Activated CD4-positive, alpha-beta T cell treated with anti-CD3 and anti-CD28 coated beads for 36 hours (primary cell): ENCODE measurements at places on chromosomes 11 and 22.
A peak's percentile ranks its signal among the peaks of the same experiment; 100 is the strongest.

DNA sequence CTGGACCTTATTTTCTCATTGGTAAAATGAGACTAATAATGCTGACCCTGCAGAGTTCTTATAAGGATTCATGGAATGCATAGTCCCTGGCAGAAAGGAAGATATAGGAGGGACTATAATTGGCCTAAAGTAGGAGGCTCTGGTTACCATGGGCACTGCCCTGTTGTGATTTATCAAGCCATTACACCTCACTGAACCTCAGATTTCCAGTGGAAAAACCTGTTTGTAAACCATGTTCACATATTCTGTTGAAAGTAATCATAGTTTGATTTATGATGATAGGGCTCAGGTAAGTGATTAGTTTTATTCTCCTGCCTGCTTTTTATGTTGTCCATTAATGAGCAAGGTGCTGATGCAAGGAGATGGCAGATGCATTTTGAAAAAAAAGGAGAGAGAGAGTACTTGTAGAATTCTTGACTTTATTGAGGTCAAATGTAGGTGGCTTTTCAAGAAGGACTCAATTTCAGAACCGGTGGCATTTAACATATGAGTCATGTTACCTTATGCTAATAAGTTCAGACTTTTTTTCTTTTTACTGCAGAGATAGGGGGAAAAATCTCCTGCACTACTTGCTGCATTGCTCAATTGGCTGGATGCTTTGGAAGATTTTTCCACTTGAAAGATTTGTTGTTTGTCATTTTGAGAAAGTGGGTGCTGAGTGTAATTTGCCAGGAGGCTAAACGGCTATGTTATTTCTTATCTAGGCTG is 14.6 kb downstream of the NF2 start:
- H3K4me3 ChIP-seq, result peak overlapping the region; percentile 15
- H3K27ac ChIP-seq, result peak overlapping the region; percentile 32
- peaks cover 42% of the 10 kb centered on the region for H3K4me1 ChIP-seq
- H3K36me3 ChIP-seq, result peaks cover 1% of the 10 kb centered on the region

- no peak overlapping the region for H3K4me3 ChIP-seq
- H3K36me3 ChIP-seq, result no peaks in the 10 kb centered on the region
- peaks cover 77% of the 10 kb centered on the region for H3K4me1 ChIP-seq
- DNase-seq, result no peak
- H3K27me3 ChIP-seq, result no peaks in the 10 kb centered on the region
These were observed 17.4 kb downstream of the BMAL1 start for GRCh38 chr11:13294771-13295579.

DNA sequence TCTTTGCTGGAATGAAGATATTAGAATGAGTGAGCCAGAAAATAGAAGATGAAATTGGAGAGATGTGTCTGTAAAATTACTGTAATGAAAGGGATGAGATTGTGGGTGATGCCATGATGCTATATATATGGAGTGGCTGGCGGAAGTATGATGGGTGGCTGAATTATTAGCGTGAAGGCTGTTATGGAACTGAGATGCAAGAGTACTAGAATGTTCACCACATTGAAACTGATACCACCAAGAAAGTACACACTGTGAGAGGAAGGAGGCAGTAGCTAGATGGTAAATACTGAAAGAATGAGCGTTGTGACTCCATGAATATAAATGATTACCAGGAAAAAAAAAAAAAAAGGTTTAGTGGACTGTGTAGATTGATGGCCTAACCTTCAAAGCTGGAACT is 411.9 kb downstream of the CNTN5 start:
- no peaks in the 10 kb centered on the region for H3K36me3 ChIP-seq
- no peak for DNase-seq
- no peak overlapping the region for H3K27ac ChIP-seq
- H3K27me3 ChIP-seq, result no peaks in the 10 kb centered on the region
- no peak overlapping the region for H3K4me3 ChIP-seq
- no peaks in the 10 kb centered on the region for H3K4me1 ChIP-seq

- H3K36me3 ChIP-seq, result no peaks in the 10 kb centered on the region
- no peak for DNase-seq
- H3K4me3 ChIP-seq, result no peak overlapping the region
- no peaks in the 10 kb centered on the region for H3K4me1 ChIP-seq
- H3K27me3 ChIP-seq, result no peaks in the 10 kb centered on the region
- no peak overlapping the region for H3K27ac ChIP-seq
These were observed 212.1 kb downstream of the NELL1 start for GRCh38 chr11:20881328-20882079.

DNA sequence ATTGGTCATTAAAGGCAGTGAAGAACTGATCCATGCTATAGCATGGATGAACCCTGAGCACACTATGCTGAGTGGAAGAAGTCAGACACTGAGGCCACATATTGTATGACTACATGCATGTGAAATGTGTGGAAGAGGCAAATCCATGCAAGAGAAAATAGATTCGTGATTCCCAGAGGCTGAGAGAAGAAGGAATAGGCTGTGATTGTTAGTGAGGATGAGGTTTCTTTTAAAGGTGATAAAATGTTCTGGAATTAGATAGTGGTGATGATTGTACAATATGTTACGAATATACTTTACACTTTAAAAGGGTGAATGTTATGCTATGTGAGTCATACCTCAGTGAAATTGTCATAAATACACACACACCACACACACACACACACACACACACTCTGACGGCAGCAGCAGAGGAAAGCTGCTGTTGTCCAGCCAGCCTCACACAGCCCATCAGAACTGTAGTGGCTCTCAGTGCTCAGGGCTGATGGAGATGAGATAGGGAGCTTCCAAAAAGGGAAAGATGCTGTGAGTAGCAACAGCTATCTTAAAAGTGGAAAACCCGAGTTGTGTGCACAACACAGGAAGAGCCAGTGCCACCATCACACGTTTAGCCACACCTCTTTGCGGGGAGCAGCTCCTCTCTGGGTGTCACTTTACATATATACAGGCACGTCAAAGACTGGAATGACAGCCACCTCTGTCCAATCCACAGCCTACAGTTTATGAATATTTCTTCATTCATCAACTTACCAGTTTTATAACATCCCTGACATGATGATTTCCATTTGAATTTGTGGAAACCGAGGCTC is 153.0 kb downstream of the SPATA19 start:
- no peaks in the 10 kb centered on the region for H3K36me3 ChIP-seq

GRCh38 chr11:131810541-131810940 is 440.1 kb downstream of the NTM start:
- no peak for DNase-seq
- no peak overlapping the region for H3K4me3 ChIP-seq
- no peaks in the 10 kb centered on the region for H3K36me3 ChIP-seq
- no peak overlapping the region for H3K27ac ChIP-seq
- H3K4me1 ChIP-seq, result no peaks in the 10 kb centered on the region

DNA sequence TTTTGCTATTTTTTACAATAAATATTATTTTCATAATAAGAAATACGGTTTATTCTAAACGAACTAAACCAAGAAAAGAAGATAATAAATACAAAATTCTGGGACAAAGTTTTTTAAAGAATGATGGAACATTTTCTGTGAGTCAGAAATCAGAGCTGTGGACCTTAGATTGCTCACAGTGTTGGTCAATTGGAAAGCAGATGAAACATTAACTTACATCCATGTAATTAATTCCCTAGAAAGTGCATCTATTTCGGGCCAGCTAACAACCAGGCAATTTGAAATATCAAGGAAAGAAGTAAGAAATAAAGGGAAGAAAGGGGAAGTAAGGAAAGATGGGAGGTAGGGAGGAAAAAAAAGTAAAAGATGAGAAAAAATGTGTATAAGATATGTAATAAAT is 1569.8 kb upstream of the TENM4 start:
- H3K27me3 ChIP-seq, result no peaks in the 10 kb centered on the region
- H3K36me3 ChIP-seq, result no peaks in the 10 kb centered on the region
- no peak overlapping the region for H3K4me3 ChIP-seq
- DNase-seq, result no peak
- no peaks in the 10 kb centered on the region for H3K4me1 ChIP-seq

DNA sequence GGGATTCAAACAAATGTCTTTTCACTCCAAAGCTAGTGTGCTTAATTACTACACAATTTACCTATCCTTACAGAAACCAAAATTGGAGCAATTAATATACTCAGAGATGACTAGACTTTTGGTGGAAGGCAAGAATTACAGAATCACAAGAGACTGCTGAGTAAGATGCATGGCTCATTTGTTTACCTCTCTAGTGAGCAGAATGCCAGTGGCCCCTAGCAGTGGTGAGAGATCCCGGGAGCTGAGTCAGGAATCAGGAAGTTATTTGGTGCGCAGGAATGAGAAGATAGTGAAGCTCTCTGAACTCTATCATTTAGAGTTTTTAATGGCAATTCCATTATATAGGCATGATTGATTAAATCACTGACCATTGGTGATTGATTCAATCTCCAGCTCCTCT is 188.9 kb upstream of the SESN3 start:
- H3K27me3 ChIP-seq, result peaks cover 2% of the 10 kb centered on the region
- no peaks in the 10 kb centered on the region for H3K36me3 ChIP-seq
- no peak overlapping the region for H3K4me3 ChIP-seq
- no peak overlapping the region for H3K27ac ChIP-seq
- no peaks in the 10 kb centered on the region for H3K4me1 ChIP-seq
